ENCODE measurements at places on chromosomes 6 and 20. TPM values are rescaled to one million over a fixed set of nuclear protein-coding genes. Genes with fewer than 3 reads are reported as not detected.

The HLA-DQB1 gene
- total RNA-seq: 6.8 TPM

The RSPH4A gene
- total RNA-seq: 0.34 TPM

The USP49 gene
- total RNA-seq: 7.3 TPM

The DXO gene
- total RNA-seq: 19.9 TPM

The ELMO2 gene
- total RNA-seq: 38.2 TPM

The GSTA2 gene
- not detected for total RNA-seq

The MUCL3 gene
- not detected for total RNA-seq

The LY6G5C gene
- not detected for total RNA-seq

The FANCE gene
- total RNA-seq: 17.5 TPM

The XKR7 gene
- not detected for total RNA-seq

The DOK5 gene
- 0.23 TPM for total RNA-seq

The ZSWIM3 gene
- total RNA-seq: 4.1 TPM

The PRRT1 gene
- total RNA-seq: 1.2 TPM

The VGLL2 gene
- total RNA-seq: not detected

The SCAND1 gene
- total RNA-seq: 122 TPM

The ABT1 gene
- 25.7 TPM for total RNA-seq

The SRMS gene
- total RNA-seq: 0.37 TPM

The KCNB1 gene
- total RNA-seq: 5.2 TPM

The MLIP gene
- total RNA-seq: 4.0 TPM

The NQO2 gene
- total RNA-seq: 40.5 TPM

The BTBD3 gene
- 36.0 TPM for total RNA-seq

The LTB gene
- not detected for total RNA-seq

The AURKA gene
- total RNA-seq: 6.5 TPM

The TFAP2B gene
- 2.3 TPM for total RNA-seq

The HSPA1L gene
- total RNA-seq: 1.3 TPM

Measured in lower leg skin (tissue), 4 donors.